SK-N-SH (cell line): ENCODE measurements at places on chromosomes 6 and 20.

GRCh38 chr20:50284811-50285375, 94.3 kb downstream of the CEBPB start:
- DNase-seq = peak; percentile 65

- DNase-seq = no peak
These were observed 19.7 kb downstream of the SPDEF start for GRCh38 chr6:34536251-34536958.

- peak; percentile 37 for DNase-seq
These were observed 22.4 kb downstream of the ZNF311 start for GRCh38 chr6:28982476-28983266.

DNA sequence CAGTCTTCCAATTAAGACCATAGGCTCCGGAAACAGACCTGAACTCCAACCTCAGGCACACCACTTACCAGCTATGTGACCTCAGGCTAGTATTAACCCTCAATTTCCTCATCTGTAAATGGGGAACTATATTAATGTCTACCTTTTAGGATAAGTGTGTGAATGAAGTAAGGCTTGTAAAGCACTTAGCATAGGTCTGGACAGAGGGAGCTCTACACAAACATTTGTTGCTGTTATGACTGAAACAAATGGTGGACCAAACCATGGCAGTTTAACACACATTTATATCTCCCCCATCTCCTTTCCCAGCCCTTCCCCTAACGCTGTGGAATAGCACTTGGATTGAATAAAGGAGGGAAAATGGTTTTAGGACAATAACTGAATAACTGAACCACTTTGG, 48.7 kb downstream of the TSHZ2 start:
- no peak for DNase-seq

- peak; percentile 47 for DNase-seq
These were observed 469.7 kb downstream of the CDKAL1 start for GRCh38 chr6:21003780-21004541.

DNA sequence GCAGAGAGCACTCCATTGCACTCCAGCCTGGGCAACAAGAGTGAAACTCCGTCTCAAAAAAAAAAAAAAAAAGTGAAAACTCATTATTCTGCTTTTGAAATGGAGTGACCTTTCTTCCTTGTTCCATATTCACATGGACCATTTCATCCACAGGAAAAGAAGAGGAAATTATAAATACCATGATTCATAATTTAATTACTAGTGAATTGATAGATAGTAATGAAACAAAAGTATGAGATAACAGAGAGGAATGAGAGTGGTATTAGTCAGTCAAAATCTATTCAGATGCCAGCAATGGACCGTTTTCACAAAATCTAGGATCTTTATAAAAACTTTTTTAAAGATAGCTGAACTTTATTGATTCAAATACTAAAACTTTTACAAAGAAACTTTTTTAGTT, 443.1 kb upstream of the FLRT3 start:
- DNase-seq = no peak

GRCh38 chr6:147384029-147384428, 124.5 kb upstream of the SAMD5 start:
- no peak for DNase-seq

DNA sequence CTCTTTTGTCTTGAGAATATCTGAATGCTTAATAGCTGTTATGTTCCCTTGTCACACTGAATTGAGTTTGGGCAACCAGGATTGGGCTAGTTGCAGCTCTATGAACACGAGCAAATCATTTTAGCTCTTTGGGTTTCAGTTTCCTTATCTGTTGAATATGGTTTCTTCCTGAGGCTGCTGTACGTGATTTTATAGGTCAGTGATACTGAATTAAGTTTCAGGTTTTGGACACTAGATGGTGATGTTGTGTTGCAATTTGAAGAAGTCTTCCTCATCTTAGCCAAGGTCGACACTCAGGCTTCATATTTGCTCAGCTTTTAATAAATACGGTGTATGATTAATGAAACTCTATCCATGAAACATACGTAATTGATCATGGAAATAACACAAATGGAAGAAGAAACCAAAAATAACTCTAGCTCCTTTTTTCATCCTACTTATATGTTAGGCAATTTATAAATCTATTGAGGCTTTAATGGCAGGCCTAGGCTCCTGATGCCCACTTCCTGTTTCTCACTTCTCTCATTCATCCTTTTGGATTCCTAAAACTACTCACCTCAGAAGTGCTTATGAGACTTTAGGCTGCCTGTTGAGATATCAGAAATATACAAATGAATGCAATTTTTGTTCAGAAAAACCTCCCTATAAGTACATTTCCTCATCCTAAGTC, 354.1 kb upstream of the MAP3K7 start:
- DNase-seq = peak; percentile 45

DNA sequence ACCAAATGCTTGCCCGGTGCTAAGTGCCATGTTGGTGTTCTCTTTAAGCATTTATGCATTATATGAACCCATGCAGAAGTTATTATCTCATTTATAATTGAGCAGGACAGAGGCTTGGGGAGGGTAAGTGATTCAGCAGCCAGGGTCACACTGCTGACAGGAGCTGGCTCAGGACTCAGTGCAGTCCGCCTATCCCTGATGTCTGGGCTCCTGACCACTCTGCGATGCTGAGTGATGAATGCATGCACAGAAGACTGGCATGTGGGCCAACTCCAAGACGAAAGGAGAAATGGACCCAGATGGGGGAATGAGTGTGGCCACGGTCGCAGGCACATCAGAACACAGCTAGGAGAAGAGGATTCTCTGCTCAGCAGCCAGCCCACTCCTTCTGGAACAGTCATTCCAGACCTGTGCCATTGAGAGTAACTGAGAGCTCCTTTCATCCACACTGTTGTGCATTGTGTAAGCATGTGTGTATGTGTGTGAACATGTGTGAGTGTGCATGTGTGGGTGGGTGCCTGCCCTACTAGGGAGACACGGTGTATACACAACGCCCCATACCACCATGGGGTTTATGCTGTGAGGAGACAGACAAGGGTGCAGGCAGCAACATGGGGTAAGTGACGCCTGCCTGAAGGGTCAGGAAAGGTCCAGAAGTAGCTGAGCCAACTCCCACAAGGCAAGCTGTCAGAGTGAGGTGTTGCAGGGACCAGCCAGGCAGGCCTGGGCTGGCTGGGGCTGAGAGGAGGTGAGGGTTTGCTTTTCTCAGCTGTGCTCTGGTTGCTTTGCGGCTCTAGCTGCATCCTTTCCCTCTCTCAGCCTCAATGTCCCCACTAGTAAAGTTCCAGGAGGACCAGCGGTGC, 97.8 kb upstream of the PMEPA1 start:
- no peak for DNase-seq

GRCh38 chr6:16028966-16029365, 99.9 kb upstream of the MYLIP start:
- DNase-seq = no peak

- DNase-seq = no peak
These were observed 22.8 kb downstream of the ADGRF4 start for GRCh38 chr6:47721189-47721588.

DNA sequence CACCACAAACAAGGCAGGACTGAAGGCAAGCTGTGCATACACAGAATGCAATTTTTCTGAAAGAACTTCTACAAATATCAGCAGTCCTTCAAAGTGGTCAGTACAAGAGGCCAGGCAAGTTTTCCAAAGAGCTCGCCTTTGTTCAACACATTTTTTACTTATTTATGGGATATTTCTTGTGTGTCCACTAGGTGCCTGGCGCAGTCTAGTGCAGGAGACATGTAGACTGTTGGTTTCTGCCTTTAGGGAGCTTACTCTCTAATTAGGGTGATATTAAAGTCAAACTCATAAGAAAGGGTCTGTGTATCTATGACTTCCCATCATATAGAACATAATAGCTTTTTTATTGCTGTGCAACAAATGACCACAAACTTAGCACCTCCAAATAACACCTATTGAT, 21.2 kb upstream of the VEGFA start:
- no peak for DNase-seq

- no peak for DNase-seq
These were observed 1058.0 kb upstream of the FLRT3 start for GRCh38 chr20:15395457-15395856.

DNA sequence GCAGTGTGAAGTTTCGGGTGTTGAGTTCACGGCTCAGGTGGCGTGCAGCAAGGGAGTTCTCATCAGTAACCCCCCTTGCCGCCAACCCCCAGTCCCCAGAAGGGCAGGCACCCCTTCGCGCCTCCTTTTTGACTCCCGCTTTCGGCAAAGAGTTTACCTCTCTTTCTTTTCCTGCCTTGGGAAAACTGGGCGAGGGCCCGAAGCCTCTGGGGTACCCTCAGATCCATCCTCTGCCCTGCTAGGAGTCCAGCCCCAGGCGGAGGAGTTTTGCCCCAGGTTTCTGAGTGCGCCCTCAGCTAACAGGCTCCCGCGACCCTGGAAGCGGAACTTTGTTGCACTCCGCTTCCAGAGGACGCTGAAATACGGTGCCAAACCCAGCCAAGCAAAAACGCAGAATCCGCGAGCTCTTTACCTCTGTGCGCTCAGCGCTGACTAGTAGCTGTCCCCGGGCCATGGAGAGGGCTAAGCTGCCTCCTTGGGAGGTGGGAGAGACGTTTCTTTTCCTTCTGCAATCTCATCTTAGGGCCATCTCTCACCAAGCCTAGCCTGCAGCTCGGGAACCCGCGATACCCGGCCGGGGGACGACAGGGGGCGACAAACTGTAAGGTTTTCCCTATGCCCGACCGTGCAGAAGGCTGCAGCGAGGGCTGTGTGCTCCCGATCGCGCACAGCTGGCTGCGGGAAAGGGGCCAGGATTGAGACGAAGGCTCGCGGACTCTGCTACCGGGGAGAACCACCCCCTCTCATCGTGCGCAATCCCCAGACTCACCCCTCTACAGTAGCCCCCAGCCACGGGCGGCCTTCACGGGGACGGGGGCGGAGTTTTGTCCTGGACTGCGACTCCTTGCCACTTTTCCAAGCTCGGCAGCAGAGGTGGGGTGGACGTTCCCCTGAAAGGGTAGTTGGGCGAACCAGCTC, 2.7 kb upstream of the PAX1 start:
- peak; percentile 80 for DNase-seq

DNA sequence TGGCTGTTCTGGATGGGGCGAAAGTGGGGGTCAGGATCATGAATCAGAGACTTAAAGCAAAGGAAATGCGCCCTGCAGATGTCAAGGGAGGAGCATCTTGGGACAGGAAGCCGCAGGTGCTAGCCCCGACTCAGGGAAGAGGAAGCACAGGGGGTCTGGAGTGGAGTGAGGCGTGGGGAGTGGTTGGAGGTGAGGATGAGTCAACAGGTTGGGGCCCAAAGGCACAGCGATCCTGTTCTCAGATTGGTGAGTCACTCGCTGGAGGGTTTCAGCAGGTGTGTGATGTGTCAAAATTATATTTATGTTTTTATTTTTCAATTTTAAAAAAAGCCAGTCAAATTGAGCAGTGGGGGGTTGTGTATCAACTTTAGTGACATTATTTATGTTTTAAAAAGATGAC, 19.0 kb downstream of the PACSIN1 start:
- no peak for DNase-seq

DNA sequence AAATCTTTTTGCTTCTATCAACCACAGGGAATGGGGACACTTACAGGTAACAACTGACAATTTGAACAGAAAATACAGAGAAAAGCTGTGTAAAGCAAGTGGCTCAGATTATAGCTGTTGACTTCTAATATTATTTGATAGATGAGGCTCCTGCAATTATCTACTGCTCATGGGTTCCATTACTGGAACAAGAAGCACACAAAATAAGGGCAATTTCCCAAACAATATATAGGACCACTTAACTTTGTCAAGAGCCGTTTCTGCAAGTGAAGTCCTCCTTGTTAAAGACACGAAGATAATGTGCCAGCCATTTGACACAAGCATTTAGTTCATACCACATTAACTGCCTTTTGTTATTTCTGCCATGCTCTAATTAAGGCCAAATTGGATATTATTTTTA, 315.5 kb upstream of the ARID1B start:
- no peak for DNase-seq

GRCh38 chr6:4480788-4481735, 295.1 kb upstream of the CDYL start:
- DNase-seq = no peak

DNA sequence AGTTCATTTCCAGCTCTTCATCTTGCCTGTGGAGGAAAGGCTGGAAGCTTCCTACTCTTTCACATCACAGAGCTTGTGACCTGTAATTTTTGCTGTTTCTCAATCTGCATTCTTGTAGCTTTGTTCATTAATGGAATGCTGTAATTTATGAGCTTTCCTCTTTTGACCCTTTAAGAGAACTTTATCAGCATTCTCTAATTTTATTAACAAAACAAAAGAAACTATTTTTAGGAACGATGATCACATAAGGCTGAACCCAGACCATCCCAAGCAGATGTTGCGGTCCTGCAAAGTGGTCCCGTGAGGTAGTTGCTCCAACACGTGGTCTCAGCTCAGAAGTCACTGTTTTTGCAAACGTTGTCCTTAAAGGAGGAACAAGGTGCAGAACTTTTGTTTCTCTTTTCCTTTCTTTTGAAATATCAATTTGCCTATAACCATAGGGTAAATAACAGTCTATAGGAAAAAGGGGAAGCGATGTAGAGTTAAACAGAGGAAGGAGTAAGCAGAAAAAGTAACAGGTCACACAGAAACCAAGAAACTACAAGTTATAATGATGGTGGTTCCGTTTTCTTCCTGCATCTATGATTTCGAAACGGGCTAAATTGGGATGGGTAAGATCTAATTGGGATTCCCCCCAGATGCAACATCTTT, 121.3 kb upstream of the PHACTR1 start:
- DNase-seq = no peak

GRCh38 chr6:166313255-166314070, 5.3 kb upstream of the PRR18 start:
- DNase-seq = peak; percentile 74

DNA sequence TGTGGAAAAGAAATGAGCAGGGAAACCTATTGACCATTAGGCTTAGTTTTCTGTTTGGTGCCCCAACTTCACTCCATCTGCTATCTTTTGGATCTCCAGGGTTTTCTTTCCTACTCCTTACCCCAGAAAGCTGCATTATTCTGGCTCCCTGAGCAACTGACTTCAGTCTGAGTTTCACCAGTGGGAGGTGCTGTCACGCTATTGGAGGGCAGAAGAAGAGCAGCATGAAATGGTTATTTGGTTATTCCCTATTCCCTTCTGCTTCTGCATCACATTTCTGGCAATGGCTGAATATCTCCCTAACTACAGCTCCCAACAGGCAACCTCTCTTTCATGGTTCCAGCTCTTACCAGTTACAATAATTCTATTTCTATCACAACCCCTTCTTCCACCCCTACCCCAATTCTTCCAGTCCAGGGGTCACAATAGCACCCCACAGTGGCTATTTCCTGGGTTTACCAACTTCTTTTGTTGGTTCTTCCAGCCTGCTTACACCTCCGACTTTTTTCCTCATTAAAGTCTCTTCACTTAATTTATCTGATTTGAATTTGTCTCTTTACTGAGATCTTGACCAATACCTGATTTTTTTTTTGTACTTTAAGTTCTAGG, 311.5 kb downstream of the PLCB1 start:
- DNase-seq = no peak
